HT-29 (cell line): ENCODE measurements at places on chromosomes 7 and 10. TPM values are rescaled to one million over a fixed set of nuclear protein-coding genes. Genes with fewer than 3 reads are reported as not detected.

Gene ICA1
- total RNA-seq: 15.6 and 22.6 TPM in 2 replicates

GRCh38 chr10:127354992-127355391, 158.6 kb upstream of the INSYN2A start:
- no peak for DNase-seq

- DNase-seq: peak; percentile 42
Observed at GRCh38 chr7:12951397-12951801, 264.0 kb downstream of the ARL4A start.

DNA sequence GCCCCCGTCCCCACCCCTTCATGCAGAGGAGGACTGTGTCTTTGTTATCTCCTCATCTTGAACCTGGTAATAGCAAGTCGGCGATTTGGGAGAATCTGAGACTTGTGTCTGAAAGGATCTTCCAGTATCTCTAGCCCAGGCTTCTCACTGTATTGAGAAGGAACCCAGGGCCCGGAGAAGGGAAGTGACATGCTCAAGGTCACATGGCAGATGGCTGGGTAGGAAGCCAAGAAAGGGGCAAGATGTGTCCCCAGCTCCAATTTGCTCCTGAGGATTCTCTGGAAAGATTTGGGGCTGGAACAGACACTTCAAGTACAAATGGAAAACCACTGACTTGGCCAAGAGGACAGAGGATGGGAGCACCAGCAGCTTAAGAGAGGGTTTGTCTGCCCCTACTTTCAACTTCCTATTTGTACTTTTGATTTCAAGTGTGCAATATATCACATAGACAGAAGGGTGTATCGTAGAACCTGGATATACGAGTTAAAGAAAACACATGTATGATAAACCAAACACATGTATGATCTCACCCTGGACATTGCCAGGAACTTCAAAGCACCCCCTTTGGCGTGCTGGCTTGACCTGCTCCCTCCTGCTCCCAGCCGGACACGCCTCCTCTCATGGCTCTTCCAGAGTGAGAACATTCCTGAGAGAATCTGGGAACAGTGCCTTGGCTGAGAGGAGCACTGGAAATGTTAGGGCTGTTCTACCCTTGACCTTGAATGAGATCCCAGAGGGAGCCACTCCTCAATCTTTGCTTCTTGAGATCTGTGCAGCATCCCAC, 79.7 kb downstream of the CDH23 start:
- DNase-seq: no peak

GRCh38 chr10:7285522-7286322, 125.1 kb downstream of the SFMBT2 start:
- no peak for DNase-seq

Gene LLCFC1
- not detected in 2 replicates for total RNA-seq
